ENCODE measurements at places on chromosomes 1 and 21.

- no peak for DNase-seq
Measured at GRCh38 chr1:44076066-44076465, 42.6 kb upstream of the KLF17 start.

DNA sequence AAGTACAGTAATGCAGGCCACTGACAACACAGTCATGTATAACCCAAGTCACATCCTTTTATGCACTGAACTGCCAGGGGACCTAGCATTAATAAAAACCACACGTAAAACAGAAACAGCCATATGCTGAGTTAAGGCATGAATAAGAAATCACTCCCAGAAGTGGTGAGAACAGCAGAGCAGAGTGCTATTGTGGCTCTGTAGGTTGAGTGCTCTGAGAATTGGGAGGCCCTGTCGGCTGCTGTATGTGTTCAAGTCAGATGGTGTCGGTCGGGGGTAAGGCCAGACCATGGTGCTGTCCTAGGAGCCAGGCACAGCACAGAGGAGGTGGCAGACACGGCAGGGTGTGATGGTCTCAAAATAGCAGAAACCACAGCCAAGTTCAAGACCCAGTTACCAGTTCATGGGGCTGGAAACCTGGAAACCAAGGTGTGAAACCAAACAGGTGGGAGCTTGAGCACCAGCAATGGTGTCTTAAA lies 126.6 kb upstream of the COA6 start:
- DNase-seq = no peak

DNA sequence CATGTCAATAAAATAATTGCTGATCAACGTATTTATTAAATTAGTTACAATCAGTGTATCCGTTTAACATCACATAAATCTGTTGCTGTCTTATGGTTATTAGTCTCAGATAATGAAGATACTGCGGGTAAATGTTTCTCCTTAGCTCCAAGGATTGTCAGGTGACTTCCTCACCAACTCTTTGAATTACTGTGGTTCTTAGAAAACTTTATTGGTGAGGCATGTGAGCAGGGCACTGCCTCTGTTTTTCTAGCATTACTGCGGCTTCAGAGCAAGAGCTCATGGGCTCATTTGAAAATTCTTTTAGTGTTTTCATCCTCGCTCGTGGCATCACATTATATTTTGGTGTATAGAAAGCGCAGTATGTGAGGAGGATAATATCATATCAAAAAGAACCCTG lies 555.9 kb downstream of the LMO4 start:
- DNase-seq = no peak

DNA sequence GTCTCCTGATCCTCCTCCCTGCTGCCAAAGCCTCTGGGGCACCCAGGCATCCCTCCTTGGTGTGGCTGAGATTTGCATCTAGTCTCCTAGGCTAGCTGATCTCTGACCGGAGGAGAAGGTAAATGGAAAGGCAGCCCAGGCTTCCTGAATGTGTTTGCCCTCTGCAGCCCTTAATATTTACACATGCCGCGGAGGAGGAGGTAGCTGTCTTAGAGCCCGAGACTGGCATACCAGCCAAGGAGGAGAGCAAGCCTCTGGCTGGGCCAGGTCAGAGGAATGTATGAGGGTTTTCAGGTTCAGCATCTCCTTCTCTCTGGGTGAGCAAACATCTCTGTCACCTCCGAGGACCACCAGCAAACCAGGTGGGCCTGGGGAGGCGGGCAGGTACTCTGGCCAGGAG lies 86.0 kb upstream of the GRIK3 start:
- no peak for DNase-seq

DNA sequence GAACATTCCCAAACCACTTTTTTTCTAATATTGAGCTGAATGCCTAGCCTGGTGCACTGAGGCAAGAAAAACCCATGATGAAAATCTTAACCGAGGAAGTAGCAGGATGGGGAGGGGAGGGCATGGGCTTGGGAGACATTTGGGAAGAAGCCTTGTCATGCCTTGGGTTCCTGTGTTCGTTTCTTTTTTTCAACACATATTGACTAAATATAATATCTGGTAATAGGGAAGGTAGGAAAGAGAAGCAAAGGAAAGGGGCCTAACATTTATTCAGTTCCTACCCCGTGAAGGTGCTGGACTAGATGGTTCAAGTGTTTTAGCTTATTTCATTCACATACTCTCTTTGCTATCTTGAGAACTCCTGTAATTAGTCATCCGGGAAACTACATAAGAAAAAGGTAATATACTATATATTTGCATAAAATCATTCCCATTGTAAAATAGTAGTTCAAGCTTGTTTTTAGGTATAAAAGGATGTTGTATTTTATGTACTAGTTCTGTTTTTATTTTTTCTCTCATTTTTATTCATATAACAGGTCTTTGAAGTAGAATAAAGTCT lies 62.1 kb downstream of the ST3GAL3 start:
- no peak for DNase-seq

DNA sequence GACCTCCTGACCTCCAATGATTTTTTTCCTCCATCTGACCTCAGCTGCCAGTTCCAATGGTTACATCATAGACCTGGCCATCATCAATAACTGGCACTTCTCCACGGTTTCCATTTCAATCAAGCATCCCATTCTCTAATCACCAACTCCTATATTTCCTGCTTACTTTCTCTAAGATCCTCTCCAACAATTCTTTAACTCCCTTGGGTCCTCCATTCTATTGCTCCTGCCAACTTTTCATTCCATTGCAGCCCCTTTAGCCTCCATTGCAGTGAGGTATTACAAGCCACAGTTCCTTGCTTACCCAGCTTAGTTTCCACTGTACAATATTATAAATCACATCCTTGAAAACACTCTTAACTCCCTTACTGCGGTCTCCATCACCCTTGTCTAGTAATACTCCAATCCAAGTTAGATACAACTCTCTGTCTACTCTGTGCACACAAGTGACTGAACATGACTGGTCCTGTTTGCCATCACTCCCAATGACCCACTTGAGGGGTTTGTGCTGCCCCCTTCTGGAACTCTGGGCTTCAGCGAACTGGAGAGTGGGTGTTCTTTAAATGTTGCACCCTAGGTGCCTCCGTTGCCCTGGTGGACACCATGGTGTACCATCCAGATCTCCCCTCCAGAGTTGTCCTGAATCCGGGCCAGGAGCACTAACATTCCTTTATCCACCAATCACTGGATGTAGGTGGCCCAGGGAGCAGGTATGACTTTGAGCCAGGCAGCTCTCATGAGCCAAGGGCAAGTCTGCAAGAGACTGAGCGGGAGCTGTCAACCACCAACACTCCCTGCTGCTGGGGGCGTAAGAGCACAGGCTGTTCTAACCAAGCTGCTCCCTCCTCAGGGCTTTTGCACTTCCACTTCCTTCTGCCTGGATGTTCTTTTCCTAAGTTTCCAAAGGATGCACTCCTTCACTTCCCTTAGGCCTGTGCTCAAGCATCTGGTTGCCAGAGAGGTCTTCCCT lies 3.7 kb upstream of the FNDC7 start:
- DNase-seq = peak; percentile 11

DNA sequence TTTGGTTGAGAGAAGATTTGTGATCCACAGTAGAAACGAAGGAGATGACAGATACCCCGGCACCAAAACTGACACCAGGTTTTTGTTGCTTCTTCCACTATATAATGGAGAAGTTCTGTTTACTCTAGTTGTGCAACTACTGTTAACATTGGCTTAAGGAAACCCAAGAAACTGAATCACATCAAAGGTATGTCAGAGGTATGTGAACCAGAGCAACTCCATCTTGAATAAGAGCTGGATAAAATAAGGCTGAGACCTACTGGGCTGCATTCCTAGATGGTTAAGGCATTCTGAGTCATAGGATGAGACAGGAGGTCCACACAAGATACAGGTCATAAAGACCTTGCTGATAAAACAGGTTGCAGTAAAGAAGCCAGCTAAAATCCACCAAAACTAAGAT lies 173.7 kb upstream of the CAMK1G start:
- peak; percentile 92 for DNase-seq

DNA sequence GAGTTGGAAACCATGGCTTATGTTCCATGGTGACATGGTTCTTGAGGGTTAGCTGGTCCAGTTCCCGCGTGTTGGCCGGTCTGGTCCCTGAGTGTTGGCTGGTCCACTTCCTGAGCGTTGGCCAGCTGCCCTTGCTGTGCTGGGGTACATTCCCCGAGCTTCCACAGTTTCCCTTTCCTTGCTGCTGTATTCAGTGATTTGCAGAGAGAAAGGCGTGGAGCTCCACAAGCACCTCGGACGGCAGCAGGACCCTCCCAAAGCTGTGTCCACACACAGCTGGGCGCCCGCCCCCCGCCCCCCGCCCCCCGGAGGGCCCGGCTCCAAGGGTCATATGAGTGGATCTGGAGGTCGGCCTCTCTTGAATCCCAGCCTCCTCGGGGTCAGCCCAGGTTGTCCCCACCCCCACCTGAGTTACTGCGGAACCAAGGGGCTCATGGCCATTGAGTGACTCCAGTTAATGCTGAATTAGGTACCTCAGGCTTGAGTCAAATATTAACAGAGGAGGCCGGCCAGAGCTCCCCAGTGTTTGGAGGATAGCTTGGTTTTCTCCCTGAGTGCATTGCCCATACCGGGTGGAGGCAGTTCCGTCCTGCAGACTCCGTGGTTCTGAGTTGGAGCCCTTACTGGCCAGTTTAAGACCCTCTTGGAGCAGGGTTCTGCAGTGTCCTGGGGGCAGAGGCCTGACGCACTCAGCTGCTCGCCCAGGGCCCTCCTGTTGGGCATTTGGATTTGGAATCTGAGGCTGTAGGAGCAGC lies 18.4 kb downstream of the COL18A1 start:
- DNase-seq = no peak

DNA sequence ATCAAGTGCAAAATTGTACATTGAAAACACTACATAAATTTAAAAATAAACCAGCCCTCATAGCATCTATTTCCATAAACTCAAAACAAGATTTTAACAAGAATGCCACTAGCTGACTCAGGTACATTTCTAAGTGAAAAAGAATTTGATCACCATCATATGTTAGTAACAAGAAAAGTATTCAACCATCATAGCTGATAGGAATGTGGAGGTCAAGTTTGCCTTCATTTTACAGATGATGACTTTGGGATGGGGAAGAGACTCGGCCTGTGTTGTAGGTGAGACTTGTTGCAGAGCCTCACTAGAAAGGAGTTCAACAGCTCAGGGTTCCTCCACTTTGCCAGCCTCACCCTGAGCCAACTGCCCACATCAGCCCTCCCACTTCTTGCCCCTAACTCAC lies 318.8 kb upstream of the FAM78B start:
- DNase-seq = peak; percentile 19

GRCh38 chr1:150093805-150094204 lies 26.2 kb downstream of the VPS45 start:
- no peak for DNase-seq

DNA sequence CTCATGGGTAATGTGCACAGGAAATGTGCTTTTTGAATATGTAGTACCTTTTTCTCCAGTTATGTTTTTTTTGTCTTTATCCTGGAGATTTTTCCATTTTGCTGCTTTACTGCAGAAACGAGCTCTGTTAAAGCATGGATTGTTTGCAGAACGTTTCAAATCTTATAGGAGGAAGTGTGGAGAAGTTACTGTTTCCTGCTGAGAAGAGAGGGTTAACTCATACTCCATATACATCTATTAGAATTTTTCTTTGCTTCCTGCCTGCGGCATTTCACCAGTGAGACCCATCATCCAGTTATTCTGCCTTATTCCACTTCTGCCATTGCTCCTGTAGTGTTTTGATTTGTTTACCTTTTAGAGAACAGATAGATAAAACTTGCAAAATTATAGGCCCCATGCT lies 2.0 kb downstream of the RPRD2 start:
- peak; percentile 21 for DNase-seq

DNA sequence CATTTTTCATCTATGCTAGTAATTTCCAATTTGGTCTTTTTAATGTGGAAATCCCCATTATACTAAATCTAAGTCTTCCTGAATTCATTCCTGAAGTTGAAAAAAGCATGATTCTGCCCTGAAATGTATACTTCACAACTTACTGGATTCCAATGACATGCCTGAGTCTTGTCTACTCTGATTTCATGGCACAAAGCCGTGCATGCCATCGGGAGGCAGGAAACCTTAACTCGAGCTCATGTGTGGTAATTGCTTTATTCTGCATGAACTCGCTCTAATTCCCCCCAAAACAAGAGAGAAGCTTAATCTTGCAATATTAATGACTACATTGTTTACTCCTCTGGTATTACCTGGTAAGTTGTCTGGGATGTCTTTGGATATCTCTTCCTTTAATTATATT lies 39.6 kb upstream of the PBX1 start:
- no peak for DNase-seq

DNA sequence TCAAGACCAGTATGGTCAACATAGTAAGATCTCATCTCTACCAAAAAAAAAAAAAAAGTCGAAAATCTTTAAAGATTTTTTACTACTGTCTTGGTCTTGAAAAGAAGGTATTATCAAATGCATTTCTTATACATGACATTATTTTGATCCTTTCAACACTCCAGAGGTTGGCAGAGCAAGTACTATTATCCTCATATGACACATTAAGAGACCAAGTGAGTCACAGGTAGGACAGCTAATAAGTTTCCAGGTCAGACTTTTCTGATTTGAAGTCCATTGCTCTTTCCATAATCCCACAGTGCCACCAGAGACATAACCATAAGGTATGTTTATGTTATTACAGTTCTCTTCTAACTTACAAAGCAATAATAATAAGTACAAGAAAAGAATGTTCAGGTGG lies 15.2 kb downstream of the DBT start:
- DNase-seq = peak; percentile 34
